ENCODE measurements at places on chromosomes 16 and 17. TPM values are rescaled to one million over a fixed set of nuclear protein-coding genes. Genes with fewer than 3 reads are reported as not detected.

Gene FBXW10B
- total RNA-seq = 3.2 TPM

Gene PKMYT1
- total RNA-seq = 14.8 TPM

Gene NPTX1
- 0.67 TPM for total RNA-seq

Gene CACNA1G
- total RNA-seq = 0.06 TPM

Gene KRT15
- 6.0 TPM for total RNA-seq

Gene NOL3
- 68.2 TPM for total RNA-seq

Gene KCNJ16
- not detected for total RNA-seq

Gene HOXB1
- total RNA-seq = not detected

Gene TANC2
- 8.2 TPM for total RNA-seq

Gene TNS4
- 0.32 TPM for total RNA-seq

Gene C16orf92
- not detected for total RNA-seq

Gene CCDC144A
- total RNA-seq = 0.05 TPM

Gene LRRC37A2
- 4.0 TPM for total RNA-seq

Gene TMEM235
- total RNA-seq = not detected

Gene TNP2
- not detected for total RNA-seq

Gene HGS
- 57.5 TPM for total RNA-seq

Gene MGRN1
- total RNA-seq = 15.3 TPM

Gene KRTAP9-4
- not detected for total RNA-seq

Gene TLCD3B
- total RNA-seq = 0.07 TPM

Gene KCNH4
- not detected for total RNA-seq

Gene PPM1E
- total RNA-seq = 0.92 TPM

Gene RPGRIP1L
- 9.6 TPM for total RNA-seq

Gene PRDM7
- total RNA-seq = not detected

Gene ATPAF2
- 8.0 TPM for total RNA-seq

Gene SNAI3
- not detected for total RNA-seq

Gene CLDN6
- total RNA-seq = not detected

Gene MSLN
- 0.54 TPM for total RNA-seq

Gene KRT27
- not detected for total RNA-seq

Gene KRT33B
- total RNA-seq = not detected

Gene DPEP2
- total RNA-seq = not detected

Gene SPDYE4
- total RNA-seq = not detected

Gene HBQ1
- total RNA-seq = 1.5 TPM

Gene TP53TG3F
- not detected for total RNA-seq

Gene ITGA3
- 23.3 TPM for total RNA-seq

Gene SDK2
- total RNA-seq = not detected

Gene IGF2BP1
- total RNA-seq = 0.09 TPM

Gene KCNG4
- 0.02 TPM for total RNA-seq

Gene NPB
- not detected for total RNA-seq

Gene OTOP2
- not detected for total RNA-seq

Gene WFIKKN1
- 0.43 TPM for total RNA-seq

Gene PIMREG
- total RNA-seq = 36.5 TPM

Gene SPNS3
- not detected for total RNA-seq

Gene CCL17
- not detected for total RNA-seq

Gene SLC38A8
- not detected for total RNA-seq

Gene ST6GALNAC1
- total RNA-seq = not detected

Gene GPR142
- not detected for total RNA-seq

Gene ATP1B2
- not detected for total RNA-seq

Gene CCL7
- total RNA-seq = not detected

Gene TEKT5
- not detected for total RNA-seq

Gene HOXB13
- total RNA-seq = 1.9 TPM

Gene AANAT
- not detected for total RNA-seq

Gene SLFN14
- total RNA-seq = not detected

Gene LGALS9
- 0.25 TPM for total RNA-seq

Gene SLC9A5
- total RNA-seq = 0.78 TPM

Gene KRT23
- total RNA-seq = not detected

Gene NOG
- total RNA-seq = 0.57 TPM

Gene SGSM2
- total RNA-seq = 19.1 TPM

Gene TBC1D3E
- total RNA-seq = not detected

Gene TBC1D3B
- total RNA-seq = 0.97 TPM

Gene MTSS2
- total RNA-seq = 9.2 TPM
